NCI-H524 treated with DMSO at 0.1 percent for 48 hours (cell line): ENCODE measurements at places on chromosomes 4 and X.
A peak's percentile ranks its signal among the peaks of the same experiment; 100 is the strongest.

GRCh38 chr4:178412455-178412854, 970.2 kb upstream of the AGA start:
- no peak for DNase-seq

DNA sequence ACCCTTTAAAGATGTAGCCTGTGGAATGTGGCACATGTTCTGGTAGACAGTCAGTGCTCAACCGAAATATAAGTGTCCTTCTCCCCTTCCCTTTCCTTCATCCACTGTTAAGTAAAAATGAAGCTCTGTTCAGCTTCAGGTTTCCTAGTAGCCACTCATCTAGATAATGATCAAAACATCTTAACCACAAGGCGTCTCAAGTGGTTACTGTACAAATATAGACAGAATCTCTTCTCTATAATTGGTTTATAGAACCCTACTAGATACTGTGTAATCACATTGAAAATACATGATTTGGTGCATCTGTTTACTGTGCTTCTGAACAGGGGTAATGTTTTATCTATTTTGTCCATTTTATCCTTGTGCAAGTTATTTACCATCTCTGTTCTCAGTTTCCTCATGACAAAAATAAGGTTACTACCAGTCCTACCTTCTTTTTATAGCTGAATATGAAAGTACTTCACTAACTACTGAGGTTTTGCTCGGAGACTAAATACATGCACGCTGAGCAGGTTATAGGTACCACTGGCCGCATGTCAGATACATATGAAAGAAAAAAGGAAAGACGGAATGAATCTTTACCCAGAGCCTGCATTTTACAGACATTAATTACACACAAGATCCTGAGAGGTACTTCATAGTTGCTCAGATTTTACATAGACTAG, 20.3 kb upstream of the SLC25A4 start:
- DNase-seq = no peak

DNA sequence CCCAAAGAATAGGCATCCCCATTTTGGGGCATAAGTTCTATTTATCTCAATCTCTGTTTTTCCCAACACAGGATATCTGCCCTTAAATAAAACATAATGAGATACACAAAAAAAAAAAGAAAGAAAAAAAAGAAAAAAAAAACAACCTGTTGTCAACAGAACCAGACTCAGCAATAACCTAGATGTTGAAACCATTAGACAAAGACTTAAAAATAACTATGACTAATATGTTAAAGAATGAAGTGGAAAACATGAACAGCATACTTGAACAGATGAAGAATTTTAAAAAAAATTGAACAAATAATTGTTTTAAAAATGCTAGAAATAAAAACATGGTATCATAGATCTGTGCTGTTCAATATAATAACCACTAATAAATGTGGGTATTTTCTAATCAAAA, 93.4 kb upstream of the RXFP1 start:
- no peak for DNase-seq

GRCh38 chr4:98510757-98511517, 147.5 kb downstream of the TSPAN5 start:
- DNase-seq = no peak

DNA sequence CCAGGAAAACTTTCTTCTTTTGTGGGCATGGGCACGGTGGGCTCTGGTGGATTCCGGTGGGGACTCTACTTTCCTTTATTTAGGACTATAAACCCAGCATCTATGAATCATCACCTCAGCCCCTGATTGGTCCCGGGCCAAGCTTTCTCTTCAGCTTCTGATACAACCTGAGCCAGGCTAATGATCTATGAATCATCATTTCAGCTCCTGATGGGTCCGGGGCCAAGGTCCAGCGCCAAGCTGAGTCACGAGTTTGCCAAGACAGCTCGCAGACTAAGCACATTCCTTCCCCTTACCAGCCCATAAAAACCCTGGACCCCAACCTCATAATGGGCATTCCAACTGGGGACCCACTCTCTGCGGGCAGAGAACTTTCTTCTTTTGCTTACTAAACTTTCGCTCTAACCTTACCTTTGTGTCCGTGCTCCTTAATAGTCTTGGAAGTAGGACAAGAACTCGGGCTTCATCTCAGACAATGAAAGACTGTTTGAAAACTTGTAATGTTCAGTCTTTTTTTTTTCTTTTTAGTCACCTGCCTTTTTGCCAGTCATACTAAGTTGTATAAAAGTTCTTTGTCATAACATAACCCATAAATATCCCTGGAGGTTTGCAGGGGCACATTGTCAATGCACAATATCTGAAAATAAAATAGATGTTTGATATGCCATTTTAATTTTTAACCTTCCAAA, 904.9 kb upstream of the EPHA5 start:
- no peak for DNase-seq

DNA sequence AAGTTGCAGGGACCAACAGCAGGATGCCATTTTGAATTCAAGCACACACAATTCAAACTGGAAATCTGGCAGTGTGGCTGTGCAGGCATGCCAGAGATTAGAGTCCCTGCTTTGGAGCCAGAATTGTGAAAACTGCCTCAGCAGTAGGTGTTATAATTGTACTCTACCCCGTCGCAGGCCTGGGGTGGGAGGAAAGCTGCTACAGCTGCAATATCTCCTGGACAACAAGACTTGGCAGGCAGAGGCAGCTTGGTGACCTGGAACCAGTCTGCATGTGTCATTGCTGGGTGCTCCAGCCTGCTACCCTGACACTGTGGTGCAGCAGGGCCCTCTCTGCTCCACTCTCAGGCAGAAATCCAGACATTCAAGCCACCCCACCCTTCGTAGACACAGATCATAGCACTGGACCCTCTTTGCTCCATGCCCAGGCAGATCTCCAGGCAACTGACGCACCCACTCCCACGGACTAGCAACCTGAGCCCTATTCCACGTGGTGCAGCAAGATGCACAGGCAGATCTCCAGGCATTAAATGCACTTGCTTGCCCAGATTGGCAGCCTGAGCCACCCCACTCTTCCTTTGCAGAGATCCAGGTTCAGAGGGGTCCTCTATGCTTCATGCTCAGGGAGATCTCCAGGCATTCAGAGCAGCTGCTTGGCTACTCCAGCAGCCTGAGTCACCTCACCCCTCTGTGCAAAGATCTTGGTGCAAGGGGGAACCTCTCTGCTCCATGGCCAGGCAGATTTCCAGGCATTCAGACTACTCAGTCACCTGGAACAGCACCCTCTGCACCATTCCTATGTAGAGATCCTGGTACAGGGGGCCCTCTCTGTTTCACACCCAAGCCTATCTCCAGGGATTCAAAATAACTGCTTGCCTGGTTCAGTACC, 140.5 kb downstream of the LRBA start:
- no peak for DNase-seq

- DNase-seq = no peak
Observed at GRCh38 chrX:69362856-69363255, 141.3 kb upstream of the NALF2 start.

- DNase-seq = no peak
Observed at GRCh38 chr4:81562093-81562492, 90.4 kb upstream of the RASGEF1B start.

GRCh38 chr4:4761128-4761982, 98.1 kb upstream of the MSX1 start:
- DNase-seq = peak; percentile 48

DNA sequence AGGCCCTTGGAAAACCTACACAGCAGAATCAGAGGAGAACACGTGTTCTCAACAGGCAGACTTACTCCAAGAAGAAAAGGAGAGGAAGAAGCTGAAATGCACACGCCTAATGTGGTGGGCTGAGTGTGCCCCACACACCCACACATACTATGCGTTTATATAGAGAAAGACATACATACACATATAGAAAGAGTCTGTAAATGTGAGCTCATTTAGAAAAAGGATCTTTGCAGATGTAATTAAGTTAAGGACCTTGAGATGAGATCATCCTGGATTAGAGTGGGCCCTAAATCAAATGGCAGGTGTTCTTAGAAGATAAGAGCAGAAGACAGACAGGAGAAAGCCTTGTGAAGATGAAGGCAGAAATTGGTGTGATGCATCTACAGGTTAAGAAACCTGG, 87.2 kb upstream of the KLF3 start:
- peak; percentile 56 for DNase-seq

DNA sequence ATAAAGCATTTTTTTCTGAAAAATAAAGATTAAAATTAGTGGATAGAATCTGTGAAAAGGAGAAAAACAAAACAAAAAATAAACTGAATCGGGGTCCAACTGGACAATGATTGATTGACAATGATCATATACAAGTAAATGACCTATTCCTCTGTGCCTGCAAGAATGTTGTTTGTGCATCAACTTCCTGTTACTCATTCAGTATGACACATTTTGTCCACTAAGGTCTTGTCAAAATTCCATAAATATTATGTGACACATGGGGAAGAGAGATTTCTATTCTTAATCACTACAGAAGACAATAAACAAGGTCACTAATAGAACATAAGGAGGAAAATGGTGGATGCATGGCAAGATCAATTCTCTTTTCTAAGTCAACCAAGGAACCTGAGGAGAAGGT, 54.9 kb downstream of the F8 start:
- no peak for DNase-seq

DNA sequence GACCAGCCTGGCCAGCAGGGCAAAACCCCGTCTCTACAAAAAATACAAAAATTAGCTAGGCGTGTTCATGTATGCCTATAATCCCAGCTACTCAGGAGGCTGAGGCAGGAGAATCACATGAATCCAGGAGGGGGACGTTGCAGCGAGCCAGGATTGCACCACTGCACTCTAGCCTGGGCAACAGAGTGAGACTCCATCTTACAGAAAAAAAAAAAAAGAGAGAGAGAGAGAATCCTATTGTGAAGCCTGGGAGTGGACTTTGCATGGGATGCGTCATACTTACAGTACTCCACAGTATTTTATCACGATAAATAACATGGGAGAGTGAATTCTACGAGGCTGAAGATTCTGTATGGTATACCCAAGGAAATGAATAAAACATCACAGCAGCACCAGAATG, 139.6 kb downstream of the AASDH start:
- no peak for DNase-seq

DNA sequence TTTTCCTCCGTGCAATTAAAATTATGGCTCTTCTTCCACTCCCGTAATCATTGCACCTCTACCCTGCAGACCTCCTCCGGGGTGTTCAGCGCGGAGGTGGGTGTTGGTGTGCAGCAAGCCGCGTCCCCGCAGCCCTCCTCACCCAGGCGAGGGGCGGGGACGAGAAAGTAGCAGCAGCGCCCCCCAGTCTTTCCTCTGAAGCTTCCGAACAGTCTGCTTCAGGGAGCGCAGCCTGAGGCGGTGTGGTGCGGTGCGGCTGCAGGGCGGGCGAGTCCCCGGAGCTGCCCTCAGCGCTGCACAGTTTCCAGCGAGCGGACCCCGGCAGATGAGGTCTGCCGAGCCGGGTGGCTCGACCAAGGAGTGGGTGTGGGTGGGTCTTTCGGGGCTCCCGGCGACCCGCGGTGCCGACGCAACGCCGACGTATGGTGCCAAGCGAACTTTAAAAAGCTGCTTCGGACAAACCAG, at the start of gene FRAS1:
TSS of gene FRAS1 (plus strand) at position 189 of the 465 bp plus-strand sequence. CDS start 687 bp downstream, outside the sequence.
- no peak for DNase-seq

GRCh38 chr4:162456106-162456505, 292.3 kb upstream of the FSTL5 start:
- no peak for DNase-seq

- DNase-seq = no peak
Observed at GRCh38 chr4:104795264-104795939, 300.7 kb upstream of the CXXC4 start.

DNA sequence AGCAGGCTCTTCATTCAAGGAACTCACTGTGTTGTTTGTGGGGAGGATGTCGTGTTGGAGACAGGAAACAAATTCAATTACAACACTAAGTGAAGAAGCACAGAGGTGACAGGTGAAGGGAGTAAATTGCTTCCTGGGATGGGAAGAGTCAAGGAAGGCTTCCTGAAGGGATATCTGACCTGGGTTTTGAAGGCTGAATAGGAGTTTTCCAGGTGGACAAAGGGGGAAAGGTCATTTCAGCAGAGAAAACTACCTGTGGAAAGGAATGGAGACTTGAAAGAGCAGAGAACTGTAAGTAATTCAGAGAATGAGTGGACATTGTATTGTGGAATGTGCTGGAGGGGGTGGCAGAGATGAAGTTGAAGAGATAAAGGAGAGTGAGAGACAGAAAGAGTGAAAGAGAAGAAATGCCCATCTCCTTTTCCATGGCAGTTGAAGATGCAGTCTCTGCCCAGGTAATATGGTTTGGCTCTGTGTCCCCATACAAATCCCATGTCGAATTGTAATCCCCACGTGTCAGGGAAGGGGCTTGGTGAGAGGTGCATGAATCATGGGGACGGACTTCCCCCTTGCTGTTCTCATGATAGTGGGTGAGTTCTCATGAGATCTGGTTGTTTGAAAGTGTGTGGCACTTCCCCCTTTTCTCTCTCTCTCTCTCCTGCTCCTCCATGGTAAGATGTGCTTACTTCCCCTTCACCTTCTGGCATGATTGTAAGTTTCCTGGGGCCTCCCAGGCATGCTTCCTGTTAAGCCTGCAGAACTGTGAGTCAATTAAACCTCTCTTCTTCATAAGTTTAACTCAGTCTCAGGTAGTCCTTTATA, 205.7 kb upstream of the BCOR start:
- DNase-seq = no peak

GRCh38 chr4:101025755-101026154, 321.6 kb downstream of the PPP3CA start:
- no peak for DNase-seq
